ENCODE measurements at places on chromosomes 5 and 9.

DNA sequence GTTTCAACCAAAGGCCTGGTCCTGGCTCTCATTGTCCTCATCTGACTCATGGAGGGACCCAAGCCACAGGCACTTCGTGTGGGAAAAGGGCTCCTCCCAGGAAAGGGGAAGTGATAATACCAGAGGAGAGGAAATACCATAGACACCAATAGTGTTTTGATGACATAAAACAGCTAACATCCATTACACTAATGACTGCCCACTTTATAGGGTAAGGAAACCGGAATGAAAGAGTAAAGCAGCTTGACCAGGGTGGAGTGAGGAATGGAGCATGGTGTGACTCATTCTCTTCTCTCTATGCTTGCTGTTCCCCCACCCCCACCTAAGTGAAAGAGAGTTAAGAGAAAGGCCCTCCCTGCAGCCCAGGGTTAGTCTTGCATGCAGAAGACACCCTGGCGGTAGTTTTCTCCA is 67.4 kb upstream of the HRH2 start:
- DNase-seq, result no peak

DNA sequence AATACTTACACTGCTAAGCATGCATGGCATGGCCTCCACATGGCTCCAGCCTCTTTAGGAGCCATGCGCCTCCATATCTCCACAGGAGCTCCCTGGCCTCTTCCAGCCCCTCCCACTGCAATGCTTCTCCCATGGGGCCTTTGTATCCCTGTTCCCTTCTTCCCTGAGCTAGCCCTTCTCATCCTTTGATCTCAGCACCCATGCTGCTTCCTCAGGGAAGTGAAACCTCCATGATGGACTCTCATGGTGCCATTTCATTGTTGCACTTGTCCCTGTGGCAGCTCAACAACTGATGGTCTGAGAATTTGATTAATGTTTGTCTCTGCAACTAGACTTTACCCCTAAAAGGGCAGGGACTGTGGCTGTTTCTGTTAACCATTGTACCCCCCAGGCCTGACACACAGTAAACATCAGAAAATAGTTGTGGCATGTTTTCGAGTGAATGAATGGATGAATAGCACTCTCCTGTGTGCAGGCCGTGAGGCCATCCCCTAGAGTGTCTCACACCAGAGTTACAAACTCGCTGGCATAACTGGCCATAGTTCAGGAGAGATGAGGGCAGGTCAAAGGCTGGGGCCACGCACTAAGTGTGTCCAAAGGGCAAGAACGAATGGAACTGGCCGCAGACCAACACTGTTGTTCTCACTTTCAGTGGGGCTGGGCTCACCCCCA is 6.6 kb downstream of the IDNK start:
- no peak for DNase-seq

DNA sequence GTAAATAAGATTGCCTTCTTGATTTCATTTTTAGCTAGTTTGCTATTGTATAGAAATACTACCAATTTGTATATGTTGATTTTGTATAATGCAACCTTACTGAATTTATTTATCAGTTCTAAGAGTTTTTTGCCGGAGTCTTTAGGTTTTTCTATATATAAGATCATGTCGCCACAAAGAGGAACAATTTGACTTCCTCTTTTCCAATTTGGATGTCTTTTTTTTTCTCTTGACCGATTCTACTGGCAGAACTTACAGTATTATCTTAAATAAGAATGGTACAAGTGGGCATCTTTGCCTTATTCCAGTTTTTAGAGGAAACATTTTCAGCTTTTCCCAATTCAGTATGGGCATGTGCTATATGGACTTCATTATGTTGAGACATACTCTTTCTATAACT is 624.7 kb upstream of the ACO1 start:
- DNase-seq, result no peak

DNA sequence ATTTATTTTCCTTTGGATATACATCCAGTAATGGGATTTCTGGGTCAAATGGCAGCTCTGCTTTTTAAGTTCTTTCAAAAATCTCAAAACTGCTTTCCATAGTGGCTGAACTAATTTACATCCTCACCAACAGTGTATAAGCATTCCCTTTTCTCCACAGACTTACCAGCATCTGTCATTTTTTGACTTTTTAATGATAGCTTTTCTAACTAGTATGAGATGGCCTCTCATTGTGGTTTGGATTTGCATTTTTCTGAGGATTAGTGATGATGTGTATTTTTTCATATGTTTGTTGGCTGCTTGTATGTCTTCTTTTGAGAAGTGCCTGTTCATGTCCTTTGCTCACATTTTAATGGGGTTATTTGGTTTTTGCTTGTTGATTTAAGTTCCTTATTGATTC is 90.0 kb upstream of the HMHB1 start:
- DNase-seq, result no peak

- no peak for DNase-seq
These were observed at the start of gene C9orf50 for GRCh38 chr9:129620669-129621295. Gene C9orf50, minus strand, starts transcription at chr9:129621101. Its CDS starts 527 bp downstream, at chr9:129620574.

GRCh38 chr5:140217299-140218026 is 42.5 kb downstream of the CYSTM1 start:
- DNase-seq, result no peak

DNA sequence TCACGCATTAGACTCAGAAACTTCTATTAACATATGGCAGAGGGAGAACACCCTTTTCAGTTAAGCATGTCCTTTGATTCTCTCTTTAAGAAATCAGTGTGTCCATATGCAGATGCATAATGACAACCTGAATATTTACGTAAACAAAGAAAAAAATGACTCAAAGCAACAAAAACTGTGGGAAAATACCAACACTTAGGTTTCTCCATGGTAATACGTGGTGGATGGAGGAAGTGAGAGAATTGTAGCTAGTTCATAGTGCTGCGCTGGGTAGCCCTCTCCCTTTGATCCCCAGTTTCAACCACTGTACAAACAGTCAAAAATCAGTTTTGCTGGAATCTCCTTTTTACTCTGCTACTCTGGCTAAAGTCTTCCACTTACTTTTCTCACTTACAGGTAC is 2.0 kb upstream of the MAP3K1 start:
- no peak for DNase-seq

DNA sequence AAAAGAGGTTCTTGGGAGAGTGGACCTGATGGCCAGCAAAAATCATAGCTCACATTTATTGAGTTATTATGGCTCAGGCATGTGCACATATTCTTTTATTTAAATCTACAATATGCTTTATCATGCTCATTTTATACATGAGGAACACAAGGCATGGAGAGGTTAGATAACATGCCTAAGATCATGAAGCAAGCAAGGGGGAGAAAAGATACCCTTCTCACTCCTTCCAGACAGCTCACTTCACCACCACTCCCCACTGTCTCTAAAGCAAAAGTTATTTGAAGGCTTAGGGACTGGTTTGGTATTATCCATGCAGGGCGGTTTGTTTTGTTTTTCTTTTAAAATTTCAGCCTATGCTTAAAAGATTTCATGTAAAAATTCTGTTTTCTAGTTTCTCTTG is 59.0 kb upstream of the PDE8B start:
- DNase-seq, result no peak

DNA sequence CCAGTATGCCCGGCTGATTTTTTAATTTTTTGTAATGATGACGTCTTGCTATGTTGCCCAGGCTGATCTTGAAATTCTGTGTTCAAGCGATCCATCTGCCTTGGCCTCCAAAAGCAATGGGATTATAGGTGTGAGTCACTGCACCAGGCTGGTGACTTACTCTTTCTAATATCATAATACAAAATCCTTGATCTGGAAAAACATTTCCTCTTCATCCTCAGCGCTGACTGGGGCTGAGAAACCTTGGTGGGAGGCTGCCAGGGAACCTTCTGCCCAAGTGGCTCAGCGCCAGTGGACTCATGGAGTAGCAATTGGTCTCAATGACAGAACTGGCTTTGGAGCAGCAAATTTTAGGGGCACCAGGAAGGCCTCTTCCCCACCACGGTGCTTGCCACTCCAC is 17.5 kb upstream of the SEMA4D start:
- DNase-seq, result no peak

All from GM13976 (cell line).